Stimulated activated CD4-positive, alpha-beta T cell treated with anti-CD3 and anti-CD28 coated beads, Interleukin-4, amount 100 ng/mL, for 24 hours (primary cell): ENCODE measurements at places on chromosomes 12 and 14.
A peak's percentile ranks its signal among the peaks of the same experiment; 100 is the strongest.

DNA sequence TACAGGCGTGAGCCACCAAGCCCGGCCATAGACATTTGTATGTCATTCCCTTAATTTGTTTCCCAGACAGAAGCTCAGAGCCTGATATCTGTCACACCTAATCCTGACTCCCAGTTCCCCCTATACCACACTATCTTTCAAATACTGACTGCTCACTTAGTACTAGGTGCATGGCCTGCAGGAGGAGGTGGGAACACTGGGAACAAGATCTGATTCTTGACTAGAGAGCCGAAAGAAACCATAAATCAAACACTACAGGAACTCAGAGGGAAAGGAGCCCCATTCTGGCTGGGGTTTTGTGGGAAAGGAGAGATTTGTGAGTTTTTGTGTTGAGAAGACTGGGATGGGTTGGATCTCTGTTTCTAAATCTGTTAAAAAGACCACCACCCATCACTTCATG lies 4.9 kb downstream of the KHNYN start:
- no peak for DNase-seq

DNA sequence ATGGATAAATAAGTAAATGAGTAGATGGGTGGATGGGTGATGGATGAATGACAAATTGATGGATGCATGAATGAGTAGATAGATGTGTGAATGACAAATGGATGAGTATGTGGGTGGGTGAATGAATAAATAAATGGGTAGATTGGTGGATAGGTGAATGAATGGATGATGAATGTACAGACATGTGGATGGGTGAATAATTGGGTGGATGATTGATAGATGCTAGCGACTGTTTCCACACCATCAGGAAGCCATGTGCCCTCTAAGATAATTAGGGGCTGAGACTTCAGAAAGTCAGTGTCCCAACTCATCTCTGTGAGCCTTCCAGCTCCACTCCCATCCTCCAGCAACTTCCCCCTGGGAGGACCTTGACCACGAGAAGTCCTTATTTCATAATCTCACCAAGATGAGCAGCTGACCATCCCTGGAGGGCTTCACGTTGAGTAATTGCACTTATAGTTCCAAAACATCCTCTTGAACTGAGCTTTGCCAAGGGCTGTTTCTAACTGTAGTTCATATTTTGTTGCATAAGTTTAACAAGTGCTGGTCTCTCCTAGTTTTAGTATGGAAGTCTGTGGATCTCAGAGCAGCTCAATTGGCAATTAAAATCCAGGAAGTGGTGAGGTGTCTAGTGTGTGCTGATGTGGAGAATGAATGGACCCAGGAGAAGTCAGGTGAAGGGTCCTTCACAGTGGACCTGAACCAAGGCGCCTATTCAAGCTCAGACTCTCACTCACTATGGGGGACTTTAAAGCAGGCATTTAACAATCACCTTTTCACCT lies 295.7 kb downstream of the ADGRD1 start:
- no peak for DNase-seq

DNA sequence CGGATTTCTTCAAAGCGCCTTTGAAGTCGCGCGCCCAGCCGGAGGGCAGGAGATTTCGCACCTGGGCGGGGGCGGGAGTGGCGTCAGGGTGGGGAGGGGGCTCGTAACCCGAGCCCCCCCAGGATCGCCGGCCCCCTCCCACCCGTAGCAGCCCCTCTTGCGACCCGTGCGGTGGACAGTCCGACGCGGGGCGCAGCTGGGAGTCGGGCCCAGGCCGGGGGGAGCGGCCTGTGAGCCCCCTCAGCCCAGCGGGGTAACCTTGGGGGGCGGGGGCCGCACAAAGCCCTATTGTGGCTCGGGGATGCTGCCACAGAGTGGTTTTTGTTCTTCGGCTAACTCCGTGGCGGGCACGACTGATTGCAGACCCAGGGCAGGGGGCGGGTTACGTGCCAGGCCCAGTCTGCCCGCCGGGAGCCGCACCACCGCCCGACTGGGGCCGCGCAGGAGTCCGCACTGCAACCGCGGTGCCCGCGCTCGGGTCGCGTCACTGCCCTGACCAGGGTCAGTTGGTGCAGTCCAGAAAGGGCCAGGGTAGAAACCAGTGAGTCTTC lies 4.2 kb upstream of the AAAS start:
- DNase-seq = peak; percentile 20

DNA sequence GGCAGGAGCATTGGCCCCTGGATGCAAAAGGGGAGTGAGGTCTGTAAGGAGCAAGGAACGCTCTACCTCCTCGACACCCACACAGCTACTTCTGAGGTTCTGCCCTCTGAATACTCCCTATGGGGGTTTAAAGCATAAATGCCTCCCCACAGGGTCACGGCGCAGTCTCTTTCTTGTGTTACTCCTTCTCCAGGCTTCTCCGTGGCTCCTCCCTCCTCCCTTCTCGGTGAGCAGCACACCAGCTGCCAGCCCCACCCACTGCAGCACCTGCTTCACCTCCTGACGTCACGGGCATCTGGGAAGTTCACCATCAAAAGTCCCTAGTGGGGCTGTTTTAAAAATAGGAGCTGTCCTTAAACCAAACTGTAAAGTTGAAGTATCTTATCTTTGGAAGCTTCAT lies 67.3 kb downstream of the SPTB start:
- DNase-seq = peak; percentile 23

DNA sequence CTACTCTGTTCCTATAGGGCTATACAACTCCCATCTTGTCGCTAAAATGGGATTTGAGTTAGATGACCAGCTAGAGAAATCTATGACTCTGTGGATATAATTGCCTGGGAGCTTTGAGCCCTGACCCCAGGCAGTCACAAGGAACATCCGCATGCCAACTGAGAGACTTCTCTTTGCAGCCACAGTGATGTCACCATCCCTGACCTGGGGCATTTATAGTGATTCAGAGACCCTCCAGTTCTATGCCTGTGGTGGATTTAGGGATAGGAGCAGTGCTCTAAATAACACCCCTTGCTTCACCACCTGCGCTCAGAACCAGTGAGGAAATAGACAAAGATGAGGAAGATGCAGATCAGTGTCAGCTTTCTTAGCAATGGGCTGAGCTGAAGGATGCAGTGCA lies 86.2 kb downstream of the RIN3 start:
- DNase-seq = no peak

GRCh38 chr12:8687846-8688601 lies 9.8 kb upstream of the RIMKLB start:
- no peak for DNase-seq

GRCh38 chr14:44565968-44566367 lies 58.9 kb upstream of the FSCB start:
- DNase-seq = no peak

- DNase-seq = no peak
These were observed 38.6 kb upstream of the LRTM2 start for GRCh38 chr12:1781772-1782171.

DNA sequence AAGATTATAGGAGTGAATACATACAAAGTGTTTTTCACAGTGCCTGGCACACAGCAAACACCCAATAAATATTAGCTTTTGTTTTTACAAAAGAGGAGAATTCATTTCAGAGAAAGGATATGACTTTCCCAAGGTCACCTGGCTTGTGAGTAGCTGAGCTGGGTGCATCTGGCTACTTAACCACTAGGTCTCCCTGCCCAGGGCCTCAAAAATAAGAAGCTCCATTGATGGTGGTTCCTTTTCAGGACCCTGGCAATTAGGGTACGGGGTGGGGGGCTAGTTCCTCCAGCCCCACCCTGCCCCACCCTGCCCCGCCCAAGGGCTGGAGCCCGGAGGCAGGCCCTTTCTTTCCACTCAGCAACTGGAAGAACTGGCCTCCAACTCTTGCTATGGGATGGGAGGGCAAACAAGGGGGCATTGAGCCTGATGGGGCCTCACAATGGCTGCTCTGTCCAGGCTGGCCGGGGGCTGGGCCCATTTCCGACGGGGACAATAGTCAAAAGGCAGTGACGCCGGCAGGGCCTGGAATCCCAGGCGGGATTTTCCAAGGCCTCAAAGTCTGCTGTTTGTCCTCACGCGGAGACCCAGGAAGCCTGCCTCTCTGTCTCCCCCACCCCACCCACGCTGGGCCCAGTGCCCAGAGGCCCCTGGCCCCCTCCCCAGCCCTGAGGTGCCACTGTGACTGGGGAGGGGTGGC lies 8.2 kb upstream of the ATG101 start:
- no peak for DNase-seq

GRCh38 chr12:80291108-80291754 lies 152.8 kb upstream of the PTPRQ start:
- DNase-seq = no peak

- DNase-seq = peak; percentile 29
These were observed 32.1 kb downstream of the BAZ1A start for GRCh38 chr14:34843011-34843554.

DNA sequence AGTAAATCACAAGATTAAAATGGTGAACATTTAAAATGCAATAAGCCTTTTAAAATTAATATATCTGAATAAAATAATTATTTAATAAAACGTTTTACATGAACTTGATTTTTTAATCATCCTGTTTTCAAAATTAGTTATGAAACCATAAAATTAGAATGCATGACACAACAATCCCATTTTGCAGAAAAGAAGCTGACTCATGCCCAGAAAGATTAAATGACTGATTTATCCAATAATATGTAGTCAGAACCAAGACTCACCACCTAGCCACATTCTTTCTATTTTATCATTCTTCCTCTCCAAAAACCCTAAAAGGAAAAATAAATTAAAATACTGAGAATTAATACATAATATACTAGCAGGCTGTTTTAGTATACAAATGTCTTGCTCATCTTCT lies 83.0 kb upstream of the LGR5 start:
- DNase-seq = no peak

- DNase-seq = no peak
These were observed 16.0 kb upstream of the RACGAP1 start for GRCh38 chr12:50041062-50041860.

DNA sequence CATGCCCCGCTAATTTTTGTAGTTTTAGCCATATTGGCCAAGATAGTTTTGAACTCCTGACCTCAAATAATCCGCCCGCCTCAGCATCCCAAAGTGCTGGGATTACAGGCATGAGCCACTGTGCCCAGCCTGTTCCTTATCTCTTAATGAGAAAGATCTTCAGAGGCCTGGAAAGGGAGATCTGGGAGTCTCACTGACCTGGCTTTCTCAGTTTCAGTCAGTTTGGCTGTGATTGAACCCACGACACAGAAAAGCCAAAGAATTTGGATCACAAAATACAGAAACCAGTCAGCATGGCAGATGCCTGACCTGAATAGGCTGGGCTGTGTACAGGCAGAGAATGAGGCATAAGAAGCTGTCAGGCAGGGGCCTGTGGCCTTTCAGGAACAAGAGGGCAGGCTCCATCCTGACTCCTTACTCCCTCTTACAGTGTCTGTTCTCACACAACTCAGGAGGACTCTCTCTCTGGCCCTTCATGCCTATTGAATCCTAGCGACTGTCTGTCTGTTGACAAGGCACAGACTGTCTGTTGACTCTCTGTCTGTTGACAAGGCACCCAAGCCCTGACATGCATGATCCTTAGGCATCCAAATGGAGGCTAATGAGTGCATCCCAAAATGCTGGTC lies 366.5 kb upstream of the CCDC196 start:
- no peak for DNase-seq

DNA sequence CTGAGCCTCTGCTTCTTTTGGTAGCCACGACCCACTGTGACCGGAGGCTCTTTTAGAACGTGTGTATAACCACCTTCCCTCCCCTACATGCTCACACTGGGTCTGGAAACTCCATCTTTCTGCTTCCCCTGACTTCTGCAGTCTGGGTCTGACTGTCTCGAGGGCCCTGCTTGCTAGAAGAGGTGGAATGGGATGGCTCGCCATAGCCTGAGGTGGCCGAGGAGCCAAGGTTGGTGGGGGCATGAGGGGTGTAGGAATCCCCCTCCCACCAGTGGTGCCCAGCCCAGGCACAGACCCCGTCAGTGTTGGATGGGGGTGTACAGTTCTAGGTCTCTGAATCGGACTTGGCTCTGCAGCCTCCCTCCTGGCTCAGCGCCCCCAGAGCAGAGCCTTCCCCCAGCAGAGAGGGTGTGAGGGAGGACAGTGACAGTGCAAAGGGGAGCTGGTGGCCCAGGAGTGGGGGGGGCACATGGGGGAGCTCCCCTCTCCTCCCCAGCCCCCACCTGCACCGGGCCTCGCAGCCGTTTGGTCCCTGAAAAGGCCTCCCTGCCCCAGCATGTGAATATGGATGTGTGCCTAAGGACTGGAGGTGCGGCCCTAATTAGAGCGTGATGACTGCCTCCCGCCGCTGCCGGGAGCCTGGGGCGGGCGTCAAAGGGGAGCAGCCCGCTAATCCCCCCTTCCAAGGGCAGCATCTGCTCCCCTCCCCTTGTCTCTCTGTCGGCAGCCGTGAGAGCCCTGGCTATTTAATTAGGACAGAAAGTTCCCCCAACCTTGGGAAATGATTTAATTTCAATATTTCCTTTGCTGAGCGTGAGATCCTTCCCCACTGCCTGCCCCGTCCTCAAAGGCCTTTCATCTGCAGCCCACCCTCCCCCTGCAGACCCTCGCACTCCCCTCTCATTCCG lies 196.2 kb upstream of the C14orf180 start:
- no peak for DNase-seq

DNA sequence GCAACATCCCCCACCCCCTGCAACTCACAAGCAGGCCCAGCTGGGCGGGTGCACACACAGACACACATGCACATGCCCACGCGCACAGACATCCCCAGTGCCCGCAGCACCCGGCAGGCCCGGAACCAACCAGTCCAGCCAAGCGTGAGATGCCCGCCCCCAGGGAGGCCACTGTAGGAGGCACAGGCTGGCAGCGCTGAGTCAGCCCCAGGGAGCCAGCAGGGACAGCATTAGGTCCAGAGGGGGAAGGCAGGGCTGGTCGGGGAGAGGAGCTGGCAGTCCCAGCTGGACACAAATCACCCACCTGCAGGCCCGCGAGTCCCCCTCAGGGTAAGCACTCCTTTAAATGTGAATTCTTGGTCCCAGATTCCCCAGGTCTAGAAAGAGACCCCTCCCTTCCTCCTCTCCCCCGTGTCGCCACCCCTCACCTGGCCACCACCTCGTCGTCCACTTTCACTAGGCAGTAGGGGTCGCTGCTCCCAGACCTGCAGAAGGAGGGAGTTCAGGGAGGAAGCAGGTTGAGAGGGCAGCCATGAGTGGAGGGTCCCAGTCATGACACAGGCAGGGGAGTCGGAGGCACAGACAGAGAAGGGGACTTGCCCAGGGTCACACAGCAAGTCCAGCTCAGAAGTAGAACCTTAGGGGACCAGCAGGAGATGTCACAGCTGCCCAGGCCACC lies 5.0 kb downstream of the RASAL1 start:
- DNase-seq = no peak

GRCh38 chr14:43647302-43647701 lies 859.8 kb downstream of the FSCB start:
- DNase-seq = no peak

GRCh38 chr14:72745991-72746980 lies 147.6 kb downstream of the DPF3 start:
- DNase-seq = no peak

- no peak for DNase-seq
These were observed 231.3 kb downstream of the BCL11B start for GRCh38 chr14:99040711-99041110.

DNA sequence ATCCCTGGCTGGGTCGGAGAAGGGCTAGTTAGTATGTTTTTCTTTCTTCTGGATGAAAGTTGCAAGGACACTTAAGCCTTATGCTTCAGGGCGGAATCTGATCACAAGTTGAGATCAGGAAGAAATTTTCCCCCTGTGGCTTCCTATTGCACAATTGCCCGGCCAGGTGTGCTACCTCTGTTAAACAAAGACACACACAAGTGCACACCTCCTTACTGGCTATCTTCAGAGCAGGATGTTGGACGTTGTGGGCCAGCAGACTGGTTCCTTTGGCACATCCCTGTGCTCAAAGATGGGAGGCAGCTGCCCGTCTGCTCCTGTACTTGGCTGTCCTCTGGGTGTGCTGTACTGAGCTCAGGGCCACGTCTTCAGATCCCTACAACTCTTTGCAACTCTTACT lies 19.1 kb downstream of the ETV6 start:
- DNase-seq = no peak

- DNase-seq = no peak
These were observed 294.1 kb downstream of the SEC23A start for GRCh38 chr14:38808734-38809455.
